ENCODE measurements at places on chromosomes 7 and 10.

- peak; percentile 8 for DNase-seq
Measured at GRCh38 chr10:30705101-30705624, 75.6 kb upstream of the LYZL2 start.

DNA sequence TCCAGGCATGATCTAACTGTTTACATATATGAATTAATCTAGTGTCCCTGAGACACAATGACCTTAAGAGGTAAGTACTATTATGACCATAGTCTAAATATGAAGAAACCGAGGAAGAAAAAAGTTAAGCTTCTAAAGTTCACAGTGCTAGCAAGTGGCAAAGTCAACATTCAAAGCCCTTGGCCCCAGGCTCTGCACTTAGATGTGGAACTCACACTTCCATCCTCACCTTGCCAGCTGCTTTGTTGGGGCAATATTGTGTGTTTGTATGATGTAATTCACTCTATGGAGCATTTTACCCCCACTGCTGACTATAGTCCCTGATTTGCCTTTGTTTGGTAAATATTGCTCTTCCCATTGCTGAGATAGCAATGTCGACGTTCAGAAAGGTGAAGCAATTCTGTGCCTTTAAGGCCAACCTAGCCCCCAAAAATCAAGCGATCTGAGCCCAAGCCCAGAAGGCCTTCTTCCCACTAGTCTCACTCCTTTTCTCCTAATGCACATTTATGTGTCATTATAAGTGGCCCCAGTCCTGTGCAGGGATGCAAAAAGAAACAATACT is 487.6 kb upstream of the ZMIZ1 start:
- DNase-seq: no peak

DNA sequence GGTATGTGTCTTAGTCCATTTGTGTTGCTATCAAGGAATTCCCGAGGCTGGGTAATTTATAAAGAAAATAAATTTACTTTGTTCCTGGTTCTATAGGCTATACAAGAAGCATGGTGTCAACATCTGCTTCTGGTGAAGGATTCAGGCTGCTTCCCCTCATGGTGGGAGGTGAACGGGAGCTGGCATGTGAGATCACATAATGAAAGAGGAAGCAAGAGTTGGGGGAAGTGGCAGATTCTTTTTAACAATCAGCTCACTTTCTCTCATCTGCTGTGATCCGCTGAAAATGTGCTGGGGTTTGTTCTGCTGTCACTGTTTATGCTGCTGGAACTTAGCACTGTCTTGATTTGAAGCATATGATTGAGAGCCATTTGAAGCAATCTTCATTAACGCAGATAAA is 730.0 kb upstream of the SORCS1 start:
- no peak for DNase-seq

DNA sequence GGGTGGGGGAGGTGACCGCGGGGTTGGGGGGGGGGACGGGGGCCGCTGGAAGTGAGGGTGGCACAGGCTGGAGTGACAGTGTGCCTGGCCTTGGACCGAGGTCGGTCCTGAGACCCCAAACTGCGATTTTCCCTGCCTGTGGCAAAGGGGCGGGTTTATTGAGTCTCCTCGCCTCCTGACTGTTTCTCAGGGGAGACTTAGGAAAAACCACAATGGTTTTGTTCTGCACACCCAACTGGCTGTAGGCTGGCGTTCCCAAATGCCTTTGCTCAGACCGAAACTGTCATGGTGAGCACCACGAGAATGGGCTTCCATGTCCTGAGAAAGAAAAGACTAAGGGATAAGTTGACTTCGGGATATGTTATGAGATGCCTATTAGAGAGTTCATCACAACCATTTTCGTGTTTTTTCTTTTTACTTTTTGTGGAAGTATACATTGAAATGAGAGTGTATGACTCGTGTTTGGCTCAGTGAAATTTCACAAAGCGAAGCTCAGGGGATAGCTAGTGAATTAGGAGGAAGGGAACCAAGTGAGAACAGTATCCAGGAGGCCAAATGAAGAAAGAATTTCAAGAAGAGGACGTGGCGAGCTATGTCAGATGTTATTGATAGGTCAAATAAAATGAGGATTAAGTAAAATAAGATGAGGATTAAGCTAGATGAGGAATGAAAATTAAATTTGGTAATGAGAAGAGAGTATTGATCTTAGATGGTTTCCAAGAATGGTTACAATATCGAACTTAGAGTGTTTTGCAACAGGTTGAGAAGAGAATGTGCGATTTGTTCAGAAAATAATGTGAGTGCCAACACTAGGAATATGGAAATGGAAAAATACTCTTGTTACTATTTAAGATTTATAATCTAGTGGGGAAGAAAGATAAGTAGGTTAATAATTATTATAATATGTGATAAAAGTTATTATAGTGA is 918 bp downstream of the NET1 start:
- DNase-seq: no peak

- no peak for DNase-seq
Measured at GRCh38 chr10:30996481-30997005, 35.1 kb downstream of the ZNF438 start.

GRCh38 chr10:30368065-30368718 is 19.1 kb upstream of the MTPAP start:
- no peak for DNase-seq

DNA sequence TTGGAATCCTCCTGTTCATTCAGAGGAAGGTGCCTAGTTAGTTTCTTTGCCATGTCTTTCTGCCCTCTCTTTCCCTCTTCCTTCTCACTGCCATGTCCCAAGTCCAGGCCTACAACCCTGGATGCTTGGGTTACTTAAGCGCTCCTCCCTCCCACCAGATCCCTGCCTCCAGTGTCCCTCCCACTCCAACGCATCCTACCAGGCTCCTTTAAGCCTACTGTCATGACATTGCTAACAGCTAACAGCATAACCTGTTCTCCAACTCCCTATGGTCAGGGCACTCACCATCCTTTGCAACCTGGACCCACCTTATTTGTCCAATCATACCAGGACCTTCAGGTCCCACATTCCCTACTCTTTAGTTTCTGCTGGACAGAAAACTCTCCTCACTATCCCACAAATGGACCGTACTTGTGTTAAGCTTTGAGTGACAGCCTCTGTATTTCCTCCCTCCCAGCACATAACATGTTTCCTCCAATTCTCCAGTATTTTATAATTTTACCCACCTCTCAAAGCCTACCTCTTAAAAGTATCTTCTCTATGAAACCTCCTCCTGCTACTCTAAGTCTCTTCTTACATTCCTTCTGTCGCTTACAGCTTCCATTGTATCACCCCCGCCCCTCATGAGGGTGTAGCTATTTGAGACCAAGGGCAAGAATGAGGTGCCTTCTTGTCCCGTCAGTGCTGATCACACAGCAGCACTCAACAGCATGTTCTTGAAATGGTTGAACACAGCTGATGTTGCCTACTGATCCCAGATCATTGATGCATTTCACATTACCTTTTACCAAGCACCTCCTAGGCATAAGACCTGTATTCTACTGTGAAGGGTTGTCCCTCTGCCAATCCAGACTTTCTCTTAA is 1.7 kb downstream of the BLNK start:
- no peak for DNase-seq

GRCh38 chr10:3982746-3983442 is 197.9 kb upstream of the KLF6 start:
- no peak for DNase-seq

GRCh38 chr10:78320506-78320905 is 286.8 kb downstream of the RPS24 start:
- DNase-seq: no peak

- no peak for DNase-seq
Measured at GRCh38 chr10:130336617-130337304, 200.6 kb downstream of the GLRX3 start.

DNA sequence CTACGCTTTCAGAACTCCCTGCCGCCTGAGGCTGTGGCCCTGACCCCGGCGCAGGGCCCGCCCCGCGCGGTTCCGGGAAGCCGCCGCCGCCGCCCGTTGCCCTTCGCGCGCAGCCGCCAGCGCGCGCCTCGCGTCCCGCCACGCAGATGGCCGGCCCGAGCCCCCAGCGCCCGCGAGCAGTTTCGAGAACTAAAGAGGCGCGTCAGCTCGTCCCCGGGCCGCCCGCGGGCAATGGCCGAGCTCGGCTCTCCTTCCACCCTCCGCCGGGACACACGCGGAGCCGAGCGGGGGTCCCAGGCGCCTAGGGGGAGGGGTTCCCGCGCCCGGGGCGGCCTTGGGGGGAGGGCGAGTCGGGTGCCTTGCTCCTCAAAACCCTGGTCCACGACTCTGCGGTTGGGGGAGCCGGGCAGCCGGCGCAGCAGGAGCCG is 1.8 kb downstream of the HNRNPF start:
- DNase-seq: peak; percentile 68

DNA sequence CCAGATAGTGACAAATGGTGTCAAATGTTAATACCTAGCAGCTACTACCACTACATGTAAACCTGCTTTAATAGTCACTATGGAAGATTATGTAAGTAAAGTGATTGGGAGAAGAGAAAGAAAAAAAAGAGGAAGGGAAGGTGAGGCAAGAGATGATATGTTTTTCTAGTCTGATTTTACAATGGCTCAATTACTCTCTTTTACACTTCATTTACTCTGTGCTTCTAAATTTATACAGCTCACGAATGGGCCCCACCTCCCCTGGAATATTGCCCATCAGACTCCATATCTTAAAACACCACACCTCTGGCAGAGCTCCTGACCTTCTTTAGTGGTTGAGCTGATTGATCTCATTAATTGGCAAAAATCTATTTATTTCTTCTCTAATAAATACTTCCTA is 28.0 kb upstream of the IKZF1 start:
- DNase-seq: no peak

GRCh38 chr7:134941185-134941900 is 45.0 kb upstream of the AGBL3 start:
- DNase-seq: no peak

DNA sequence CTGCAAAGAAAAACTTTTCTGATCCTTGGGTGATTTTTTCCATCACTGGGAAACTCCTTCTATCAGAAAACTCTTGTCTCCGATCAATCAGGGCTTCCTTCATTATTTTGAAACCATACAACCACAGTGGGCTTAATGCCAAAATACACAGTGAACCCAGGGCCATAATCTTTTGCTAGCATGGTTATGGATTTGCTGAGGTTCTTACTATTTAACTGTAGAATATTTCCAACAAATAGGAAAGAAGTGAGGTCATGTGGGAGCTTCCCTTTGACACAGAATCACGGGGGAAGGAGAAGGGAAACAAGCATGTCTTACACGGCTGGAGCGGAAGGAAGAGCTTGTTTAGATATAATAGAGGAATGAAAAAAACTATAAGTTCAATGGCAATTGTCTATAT is 1241.7 kb downstream of the REEP3 start:
- no peak for DNase-seq

DNA sequence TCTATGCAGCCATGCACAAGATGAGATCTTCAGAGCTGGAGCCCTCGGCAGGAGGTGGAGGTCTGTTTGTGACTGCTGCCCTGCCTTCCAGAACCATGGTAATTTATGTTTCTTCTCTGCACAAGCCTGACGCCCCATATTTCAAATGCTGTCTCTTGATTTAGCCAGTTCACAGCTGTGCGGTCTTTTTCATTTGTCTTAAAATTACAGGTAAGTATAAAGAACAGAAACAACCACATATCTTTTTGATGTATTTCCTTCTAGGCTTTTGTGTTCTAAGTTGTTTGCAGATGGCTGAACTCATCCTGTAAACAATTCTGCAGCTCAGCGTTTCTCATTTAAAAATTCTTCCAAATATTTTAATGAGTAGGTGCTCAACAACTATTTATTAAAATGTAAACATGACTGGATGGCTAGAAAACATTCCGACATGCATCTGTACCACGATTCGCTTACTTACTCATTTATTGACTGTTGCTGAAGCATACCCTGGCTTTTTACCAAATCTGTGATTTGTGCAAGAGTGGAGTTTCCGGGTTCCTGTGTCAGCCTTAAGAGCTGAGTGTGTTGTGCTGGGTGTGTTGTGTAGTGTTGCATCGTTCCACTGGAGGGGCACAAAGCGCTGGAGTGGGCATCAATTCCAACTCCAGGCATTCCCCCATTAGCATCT is 58.9 kb downstream of the PIP4K2A start:
- DNase-seq: peak; percentile 38

Data from immature natural killer cell (primary cell).